Endothelial cell (in vitro differentiated cells): ENCODE measurements at places on chromosomes 5 and 9.

DNA sequence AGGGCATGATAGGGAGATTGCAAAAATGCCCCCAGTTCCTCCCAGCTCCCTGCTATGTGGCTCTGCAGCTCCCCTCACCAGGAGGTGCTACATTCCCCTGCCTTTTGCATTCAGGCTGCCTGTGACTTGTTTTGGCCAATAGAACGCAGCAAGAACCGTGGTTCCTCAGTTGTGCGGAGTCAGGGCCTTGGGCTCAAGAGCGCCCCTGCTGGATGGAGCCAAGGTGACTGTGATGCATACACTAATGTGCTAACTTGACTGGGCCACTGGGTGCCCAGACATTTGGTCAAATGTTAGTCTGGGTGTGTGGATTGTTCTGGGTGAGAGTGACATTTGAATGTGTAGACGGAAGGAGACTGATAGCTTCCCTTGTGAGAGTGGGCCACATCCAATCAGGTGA, 123.3 kb upstream of the MVB12B start:
- no peak for DNase-seq

DNA sequence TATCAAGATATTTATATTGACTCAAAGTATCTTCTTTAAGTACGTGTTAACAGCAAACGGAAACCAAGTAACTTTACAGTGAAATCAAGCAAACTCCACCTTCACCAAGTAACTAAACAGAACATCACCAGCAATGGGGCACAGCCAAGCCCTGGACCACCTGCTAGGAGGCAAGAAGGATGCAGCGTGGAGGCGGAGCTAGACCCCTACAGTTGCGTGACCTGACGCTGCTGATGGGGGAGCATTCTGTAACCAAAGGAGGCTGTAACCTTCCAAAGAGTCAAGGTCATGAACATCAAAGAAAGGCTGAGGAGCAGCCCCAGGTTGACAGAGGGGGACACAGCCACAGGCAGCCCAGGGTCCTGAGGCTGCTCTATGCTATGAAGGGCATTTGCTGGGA, 6.1 kb downstream of the VAV2 start:
- DNase-seq = no peak

GRCh38 chr5:14168793-14169262, 25.7 kb downstream of the TRIO start:
- DNase-seq = no peak

GRCh38 chr9:99385814-99386279, 163.8 kb downstream of the SEC61B start:
- no peak for DNase-seq

- DNase-seq = no peak
Observed at GRCh38 chr5:133344266-133344665, 268.1 kb downstream of the FSTL4 start.

DNA sequence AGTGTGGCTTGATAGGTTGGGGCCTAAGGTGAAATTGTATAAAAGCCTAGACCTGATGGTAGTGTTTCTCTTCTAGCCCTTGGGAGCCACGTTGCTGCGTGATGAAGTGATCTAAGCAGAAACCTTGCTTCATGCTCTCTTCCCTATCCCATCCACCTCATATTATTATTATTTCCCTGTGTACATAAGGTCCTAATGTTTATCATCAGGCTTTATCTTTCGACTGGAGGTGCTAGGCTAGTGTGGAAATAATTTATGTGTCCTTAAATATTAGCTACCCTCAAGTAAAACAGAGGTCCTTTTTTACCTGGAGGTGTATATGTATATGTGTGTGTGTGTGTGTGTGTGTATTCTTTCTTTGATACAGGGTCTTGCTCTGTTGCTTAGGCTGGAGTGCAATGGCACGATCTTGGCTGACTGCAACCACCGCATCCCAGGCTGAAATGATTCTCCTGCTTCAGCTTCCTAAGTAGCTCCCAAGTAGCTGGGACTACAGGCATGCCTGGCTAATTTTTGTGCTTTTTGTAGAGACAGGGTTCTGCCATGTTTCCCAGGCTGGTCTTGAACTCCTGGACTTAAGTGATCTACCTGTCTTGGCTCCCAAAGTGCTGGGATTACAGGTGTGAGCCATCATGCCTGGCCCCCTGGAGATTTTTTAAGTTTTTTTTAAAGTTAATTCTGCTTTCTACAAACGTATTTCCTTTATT, 3.7 kb downstream of the UGCG start:
- DNase-seq = no peak

DNA sequence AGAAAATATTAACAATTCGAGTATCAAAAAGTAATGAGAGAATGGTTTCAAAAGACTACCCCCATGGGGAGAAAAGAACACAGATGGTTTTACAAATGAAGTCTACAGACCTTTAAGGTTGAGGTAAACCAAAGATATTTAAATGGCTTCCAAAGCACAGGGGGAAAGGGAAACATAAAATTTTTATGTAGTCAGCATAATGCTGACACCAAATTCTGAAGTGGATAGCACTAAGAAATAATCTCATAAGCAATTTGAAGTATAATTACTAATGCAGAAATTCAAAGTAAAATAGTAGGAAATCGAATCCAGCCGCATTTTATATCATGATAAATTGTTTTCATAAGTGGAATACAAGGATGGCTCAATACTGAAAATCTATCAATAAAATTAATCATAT, 30.3 kb upstream of the SPATA31C2 start:
- DNase-seq = no peak

GRCh38 chr9:82105729-82106128, 117.2 kb downstream of the SPATA31D1 start:
- DNase-seq = no peak

GRCh38 chr5:118017536-118017935, 970.8 kb downstream of the DTWD2 start:
- no peak for DNase-seq

- DNase-seq = no peak
Observed at GRCh38 chr5:57436586-57436985, 46.0 kb downstream of the ACTBL2 start.

- DNase-seq = no peak
Observed at GRCh38 chr5:108814551-108814950, 66.9 kb downstream of the FER start.

DNA sequence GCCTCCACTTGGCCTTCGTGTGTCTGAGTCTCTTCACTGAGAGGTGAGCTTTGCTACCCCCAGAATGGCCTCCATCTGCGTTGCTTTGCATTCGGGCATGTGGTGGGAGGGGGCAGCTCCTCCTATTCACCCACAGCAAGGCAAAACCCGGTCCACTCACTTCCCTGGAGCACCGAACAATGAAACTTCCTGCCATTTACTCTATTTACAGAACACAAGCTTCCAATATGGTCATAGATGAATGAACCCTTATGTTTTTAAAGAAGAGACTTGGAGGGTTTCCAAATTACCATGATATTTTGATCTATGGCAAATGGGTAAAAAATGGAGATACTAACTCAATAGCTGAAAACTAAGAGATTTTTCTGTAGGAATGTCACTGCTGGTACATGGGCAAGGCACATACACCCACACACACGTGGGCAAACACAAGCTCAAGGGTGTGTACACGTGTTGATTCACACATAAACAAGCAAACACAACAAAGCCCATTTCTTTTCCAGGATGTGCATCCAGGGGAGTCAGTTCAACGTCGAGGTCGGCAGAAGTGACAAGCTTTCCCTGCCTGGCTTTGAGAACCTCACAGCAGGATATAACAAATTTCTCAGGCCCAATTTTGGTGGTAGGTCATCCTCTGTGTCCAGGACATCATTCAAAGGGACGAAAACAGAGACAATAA, 5.2 kb downstream of the GABRP start:
- DNase-seq = no peak
